Globus pallidus (tissue), 1 donor: ENCODE measurements at places on chromosomes 3 and 15.

DNA sequence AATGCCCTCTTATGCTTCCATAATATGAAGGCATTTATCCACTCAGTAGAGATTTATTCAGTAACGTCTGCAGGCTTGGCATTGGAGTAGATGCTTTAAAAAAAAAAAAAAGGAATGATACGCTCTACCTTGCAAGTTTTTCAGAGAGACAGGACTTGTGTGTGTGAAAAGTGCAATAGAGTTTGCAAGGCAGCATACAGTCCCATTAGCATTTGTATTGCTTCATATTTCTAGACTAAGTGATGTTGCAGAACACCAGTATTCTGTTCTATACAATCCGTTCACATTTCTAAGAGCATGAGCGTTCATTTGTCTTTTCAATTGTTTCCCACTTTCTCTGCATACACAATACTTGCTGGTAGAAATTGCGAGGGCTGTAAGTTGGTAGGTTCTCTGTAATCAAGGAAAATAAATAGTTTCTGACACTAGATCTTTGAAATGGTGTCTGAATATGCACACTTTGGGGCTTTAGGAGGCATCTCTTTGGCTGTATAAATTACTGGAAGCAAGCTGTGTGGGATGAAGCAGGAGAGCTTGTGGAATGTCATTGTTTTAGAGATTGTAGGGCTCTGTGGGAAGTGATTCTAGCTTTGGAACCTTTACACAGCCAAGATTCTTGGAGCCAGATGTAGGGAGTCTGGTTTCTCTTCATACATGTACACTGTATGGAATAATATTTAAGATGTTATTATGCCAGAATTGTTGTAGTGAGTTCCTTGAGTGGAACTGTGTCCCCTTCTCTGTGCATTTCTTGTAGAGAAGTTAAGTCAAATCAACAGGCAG lies 262.7 kb downstream of the FEZF2 start:
- no peak for DNase-seq

- no peak for DNase-seq
These were observed 142.0 kb upstream of the PDZRN3 start for GRCh38 chr3:73766599-73767381.

DNA sequence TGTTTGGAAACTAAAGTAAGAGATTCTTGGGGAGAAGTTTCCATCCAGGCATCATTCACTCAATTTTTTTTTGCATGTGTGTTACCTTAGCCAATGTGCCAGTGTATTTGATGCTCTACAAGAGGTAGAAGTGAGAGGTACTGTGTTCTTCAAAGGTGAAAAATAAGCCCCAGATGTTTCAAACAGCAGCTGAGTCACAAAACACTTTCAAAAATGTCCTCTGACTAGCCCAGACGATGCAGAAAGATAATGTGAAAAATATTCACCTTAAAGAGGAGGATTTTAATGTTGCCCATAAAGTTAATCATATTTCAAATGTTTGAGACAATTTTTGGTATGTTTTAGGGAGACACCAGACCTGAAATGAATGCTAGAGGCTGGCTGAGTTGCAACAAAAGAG lies 107.7 kb upstream of the RASGRP1 start:
- no peak for DNase-seq

GRCh38 chr3:177830411-177830849 lies 633.1 kb upstream of the TBL1XR1 start:
- no peak for DNase-seq

- no peak for DNase-seq
These were observed 49.4 kb downstream of the RBMS3 start for GRCh38 chr3:29329986-29330890.

DNA sequence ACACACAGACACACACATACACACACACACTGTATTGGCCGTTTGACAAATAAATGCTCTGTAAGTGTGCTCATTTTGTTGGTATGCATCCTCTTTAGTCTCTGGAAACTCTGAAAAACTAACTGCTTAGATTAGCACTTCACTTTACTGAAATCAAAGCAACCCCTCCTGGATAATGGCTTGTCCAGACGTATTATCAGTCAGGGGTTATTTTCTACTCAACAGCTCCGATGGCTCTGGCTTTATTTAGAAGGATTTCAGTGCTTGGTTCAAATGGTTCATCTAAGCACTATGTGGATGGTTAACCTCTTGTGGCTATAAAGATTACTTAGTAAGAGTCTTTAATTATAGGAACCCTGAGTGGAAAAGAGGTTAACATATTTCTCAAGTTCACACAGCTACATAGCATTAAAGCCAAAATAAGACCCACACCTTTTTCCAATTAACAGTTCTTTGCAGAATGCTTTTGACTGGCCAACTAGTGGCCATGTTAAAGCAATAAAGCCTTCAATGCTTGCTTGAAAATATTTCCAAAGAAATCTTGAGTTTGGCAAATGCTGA lies 516.1 kb upstream of the NAALADL2 start:
- no peak for DNase-seq

GRCh38 chr3:172449466-172450149 lies 1.4 kb upstream of the GHSR start:
- no peak for DNase-seq

- no peak for DNase-seq
These were observed 248.0 kb downstream of the THSD4 start for GRCh38 chr15:71362987-71363968.

GRCh38 chr3:101685870-101686307 lies 629 bp downstream of the RPL24 start:
- no peak for DNase-seq

- no peak for DNase-seq
These were observed 160.1 kb upstream of the TMC3 start for GRCh38 chr15:81534124-81534523.

- DNase-seq: no peak
These were observed 768 bp upstream of the PDE12 start for GRCh38 chr3:57555306-57555705.

GRCh38 chr3:123818324-123818920 lies 65.7 kb downstream of the MYLK start:
- DNase-seq: no peak

DNA sequence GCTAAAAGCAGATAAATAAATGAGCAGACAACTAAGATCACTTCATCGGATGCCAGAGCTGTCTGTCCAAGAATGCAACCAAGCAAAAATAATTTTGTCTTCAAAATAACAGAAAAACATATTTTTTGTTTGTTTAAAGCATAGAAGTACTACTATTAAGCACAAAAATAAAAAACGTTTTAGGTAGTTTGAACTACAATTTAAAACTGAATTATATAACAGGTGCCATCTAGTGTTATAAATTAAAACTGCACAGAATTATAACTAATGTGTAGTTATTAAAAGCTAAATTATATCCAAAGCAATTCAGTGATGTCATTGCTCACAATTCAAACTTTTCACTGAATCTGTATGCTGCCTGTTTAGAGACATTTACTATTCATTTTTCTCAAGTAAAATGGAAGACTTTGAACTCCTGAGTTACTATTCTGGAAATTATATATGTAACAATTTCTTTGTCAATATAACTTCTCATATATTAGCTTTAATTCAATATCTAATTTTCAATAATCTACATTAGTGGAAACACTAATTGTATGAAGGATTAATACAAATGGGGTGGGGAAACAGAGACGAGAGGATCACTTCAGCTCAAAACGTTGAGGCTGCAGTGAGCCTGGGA lies 29.5 kb downstream of the LINS1 start:
- peak; percentile 8 for DNase-seq

GRCh38 chr15:60795471-60795870 lies 316.5 kb upstream of the ICE2 start:
- DNase-seq: no peak

DNA sequence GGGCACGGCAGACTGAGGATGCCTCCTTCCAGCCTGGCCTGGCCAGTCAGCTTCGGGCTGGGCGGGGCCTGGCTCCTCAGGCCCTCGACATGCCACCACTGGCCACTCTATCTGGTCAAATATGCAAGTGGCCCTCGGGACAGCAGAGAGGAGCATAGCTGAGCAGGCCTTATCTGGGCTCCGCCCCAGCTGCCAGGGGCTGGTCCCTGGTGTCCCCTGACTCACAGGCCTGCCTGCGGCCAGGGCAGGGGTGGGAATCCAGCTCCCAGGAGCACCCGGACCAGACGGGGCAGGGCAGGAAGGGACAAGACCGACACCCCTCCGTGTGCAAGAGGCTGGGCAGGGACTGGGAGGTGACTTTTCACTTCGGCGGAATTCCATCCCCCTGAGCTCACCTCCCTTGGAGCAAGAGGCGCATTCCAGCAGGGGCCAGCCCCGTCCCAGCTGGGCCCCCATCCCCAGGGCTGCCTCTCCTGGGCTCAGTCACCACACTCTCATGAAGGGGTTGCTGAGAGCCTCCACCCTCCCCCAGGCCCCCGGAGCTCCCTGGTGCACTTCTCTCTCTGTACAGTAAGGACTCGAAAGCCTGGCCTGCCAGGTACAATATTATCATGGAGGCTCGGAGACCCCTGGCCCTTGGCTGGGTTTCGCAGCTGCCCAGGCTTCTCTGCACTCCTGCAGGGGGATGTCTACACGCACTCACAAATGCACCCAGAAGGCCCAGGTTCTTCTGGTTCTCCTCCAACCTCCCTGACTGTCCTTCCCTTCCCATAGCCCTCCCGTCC lies 29.5 kb downstream of the WNT7A start:
- no peak for DNase-seq

DNA sequence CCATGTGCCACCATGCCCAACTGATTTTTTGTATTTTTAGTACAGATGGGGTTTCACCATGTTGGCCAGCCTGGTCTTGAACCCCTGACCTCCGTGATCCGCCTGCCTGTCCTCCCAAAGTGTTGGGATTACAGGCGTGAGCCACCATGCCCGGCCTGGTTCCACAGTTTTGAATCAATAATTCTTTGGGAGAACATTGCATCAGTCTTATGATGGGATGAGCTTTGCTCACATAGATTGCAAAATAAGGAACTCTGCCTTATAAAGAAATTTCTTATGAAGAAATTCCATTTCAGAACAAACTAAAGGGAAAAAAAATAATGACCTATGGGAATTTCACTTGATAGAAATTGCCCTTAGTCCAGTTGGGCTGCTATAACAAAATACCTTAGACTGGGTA lies 15.8 kb upstream of the TMPRSS7 start:
- DNase-seq: no peak

- DNase-seq: no peak
These were observed 15.2 kb downstream of the C3orf22 start for GRCh38 chr3:126543457-126544061.

GRCh38 chr3:116048991-116049390 lies 396.3 kb downstream of the LSAMP start:
- DNase-seq: no peak

- no peak for DNase-seq
These were observed 24.3 kb upstream of the SUCLG2 start for GRCh38 chr3:67678665-67679064.

- DNase-seq: no peak
These were observed 132.1 kb downstream of the FEZF2 start for GRCh38 chr3:62241279-62241678.

- no peak for DNase-seq
These were observed 10.6 kb downstream of the RAB7A start for GRCh38 chr3:128736601-128737000.

- no peak for DNase-seq
These were observed 20.5 kb upstream of the ELP6 start for GRCh38 chr3:47533996-47534454.

DNA sequence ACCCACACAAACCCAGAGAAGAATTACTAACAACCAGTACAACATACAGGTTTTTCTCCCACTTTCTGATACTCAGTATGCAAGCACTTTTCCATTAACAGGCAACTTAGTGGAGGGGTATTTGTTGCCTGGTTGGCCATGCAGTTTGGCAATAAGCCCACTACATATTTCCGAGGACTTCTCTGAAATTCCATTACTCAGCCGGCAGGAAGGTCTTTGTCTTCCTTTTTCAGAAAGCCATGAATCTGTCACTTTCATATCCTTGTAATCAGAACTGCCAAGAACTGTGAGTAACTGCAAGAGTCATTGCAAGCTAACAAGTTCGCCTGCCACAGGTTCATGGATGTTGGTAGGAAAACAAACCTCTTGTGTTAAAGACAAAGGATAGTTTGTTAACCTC lies 422.3 kb upstream of the ROBO1 start:
- DNase-seq: no peak

DNA sequence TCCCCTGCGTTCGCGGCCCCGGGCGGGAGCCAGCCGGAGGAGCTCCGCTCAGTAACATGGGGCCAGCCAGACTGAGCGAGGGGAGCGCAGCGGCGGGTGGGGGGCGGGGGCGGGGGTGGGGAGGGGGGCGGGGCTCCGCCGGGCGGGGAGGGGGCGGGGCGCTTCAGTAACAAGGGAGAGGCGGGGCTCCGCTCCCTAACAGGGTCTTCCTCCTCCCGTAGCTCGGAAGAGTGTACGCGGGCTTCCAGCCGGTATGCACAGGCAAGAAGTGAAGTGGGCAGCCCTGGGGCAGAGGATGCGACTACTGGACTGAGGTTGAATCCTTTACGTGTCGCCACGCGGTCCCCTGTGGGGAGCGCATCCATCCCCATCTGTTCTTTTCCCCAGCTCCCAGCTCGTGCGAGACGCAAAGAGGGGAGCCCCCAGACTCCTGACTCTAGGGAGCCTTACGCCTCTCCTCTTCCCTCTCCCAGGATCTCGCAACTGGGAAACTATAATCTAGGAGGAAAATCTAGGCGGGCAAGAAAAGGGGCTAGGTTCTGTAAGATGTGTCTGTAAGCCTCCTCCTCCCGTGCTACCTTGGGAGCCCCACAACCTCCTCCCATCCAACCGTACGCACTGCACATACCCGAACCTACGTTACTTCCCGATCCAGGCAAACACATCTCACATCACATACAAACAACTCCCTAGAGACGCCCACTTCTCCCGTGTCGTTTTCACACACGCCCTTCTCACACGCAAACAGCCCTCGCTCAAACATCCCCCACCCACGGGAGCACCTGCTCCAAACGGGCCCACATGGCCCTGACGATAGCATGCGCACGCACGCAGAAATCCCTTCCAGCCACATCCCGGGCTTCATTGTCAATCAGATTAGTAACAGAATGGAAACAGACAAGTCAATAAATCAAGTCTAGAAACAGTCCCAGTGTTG lies at the start of gene SHF:
SHF (minus strand) TSS at position 73 of the 937 bp plus-strand sequence; CDS start at position 58, 15 bp downstream.
- no peak for DNase-seq

GRCh38 chr15:85543741-85544155 lies 163.3 kb downstream of the AKAP13 start:
- DNase-seq: peak; percentile 19

GRCh38 chr3:44000586-44000985 lies 241.1 kb upstream of the TOPAZ1 start:
- DNase-seq: no peak

GRCh38 chr3:87333393-87333892 lies 57.1 kb upstream of the POU1F1 start:
- no peak for DNase-seq

DNA sequence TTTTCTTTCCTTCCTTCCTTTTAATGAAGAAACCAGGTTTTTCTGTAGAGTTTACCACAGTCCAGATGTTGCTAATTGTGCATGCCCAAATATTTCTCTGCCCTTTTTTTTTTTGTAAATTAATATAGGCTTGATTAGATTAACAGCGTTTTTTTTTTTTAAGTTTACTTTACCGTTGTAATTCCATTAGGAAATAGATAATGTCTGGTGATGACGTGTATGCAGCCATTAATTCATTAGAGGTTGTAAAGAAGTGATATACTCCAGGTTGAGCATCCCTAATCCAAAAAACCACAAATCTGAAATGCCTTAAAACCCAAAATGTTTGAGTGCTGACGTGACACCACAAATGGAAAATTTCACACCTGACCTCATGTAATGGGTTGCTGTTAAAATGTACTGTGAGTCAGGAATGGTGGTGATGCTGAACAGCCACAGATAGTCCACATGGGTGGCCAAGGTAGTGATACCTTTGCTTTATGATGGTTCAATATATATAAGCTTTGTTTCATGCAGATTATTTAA lies 43.2 kb downstream of the KNL1 start:
- DNase-seq: no peak
